ENCODE measurements at places on chromosomes 4 and X.
A peak's percentile ranks its signal among the peaks of the same experiment; 100 is the strongest.

DNA sequence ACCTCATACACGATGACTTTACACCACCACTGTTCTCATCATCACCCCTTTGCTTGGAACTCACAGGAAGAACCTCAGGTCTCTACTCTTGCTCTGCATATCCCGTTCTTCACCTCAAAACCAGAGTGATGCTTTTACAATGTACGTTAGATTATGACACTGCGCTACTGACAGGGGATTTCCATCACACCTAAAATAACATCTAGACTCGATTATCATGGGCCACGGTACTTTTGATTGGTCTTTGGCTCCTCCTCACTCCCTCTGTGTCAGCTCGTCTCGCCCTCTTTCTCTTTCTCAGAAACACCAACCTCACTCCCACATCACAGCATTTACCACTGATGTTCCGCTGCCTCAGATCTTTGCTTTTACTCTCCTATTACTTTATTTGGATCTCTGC lies 172.4 kb downstream of the TLL1 start:
- no peak for DNase-seq

GRCh38 chr4:41660352-41660751 lies 88.2 kb downstream of the PHOX2B start:
- DNase-seq: no peak

- DNase-seq: no peak
Measured at GRCh38 chr4:72410158-72410557, 158.9 kb downstream of the ADAMTS3 start.

- DNase-seq: no peak
Measured at GRCh38 chr4:84677093-84677492, 94.2 kb downstream of the CDS1 start.

- peak; percentile 10 for DNase-seq
Measured at GRCh38 chr4:71709961-71710360, 73.9 kb downstream of the GC start.

- DNase-seq: no peak
Measured at GRCh38 chrX:12319003-12319519, 180.8 kb downstream of the FRMPD4 start.

DNA sequence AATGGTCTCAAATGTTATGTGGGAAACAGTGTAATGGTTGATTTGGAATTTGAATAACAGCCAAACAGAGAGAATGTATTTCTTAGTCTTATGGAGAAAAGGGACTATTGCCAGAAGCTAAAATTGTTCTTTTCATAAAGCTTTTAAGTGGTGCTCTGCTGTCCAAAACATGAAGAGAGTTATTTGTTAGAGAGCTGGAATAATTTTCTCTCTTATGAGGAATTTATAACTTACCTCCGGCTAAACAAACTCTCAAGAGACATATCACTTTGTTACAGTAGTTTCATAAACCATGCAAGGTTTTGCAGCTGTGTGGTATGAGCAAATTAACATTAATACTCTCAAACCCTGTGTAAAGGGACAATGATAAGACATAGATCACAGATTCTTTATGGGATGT lies 28.6 kb downstream of the SULT1B1 start:
- DNase-seq: no peak

Measured in OCI-M1 (cell line).